Stimulated activated CD4-positive, alpha-beta T cell treated with anti-CD3 and anti-CD28 coated beads, Interleukin-12 subunit alpha, Interleukin-12 subunit beta, amount 100 ng/mL, for 4 hours (primary cell): ENCODE measurements at places on chromosomes 4 and X.
A peak's percentile ranks its signal among the peaks of the same experiment; 100 is the strongest.

GRCh38 chr4:80452768-80453167, 117.2 kb downstream of the CFAP299 start:
- DNase-seq: no peak

DNA sequence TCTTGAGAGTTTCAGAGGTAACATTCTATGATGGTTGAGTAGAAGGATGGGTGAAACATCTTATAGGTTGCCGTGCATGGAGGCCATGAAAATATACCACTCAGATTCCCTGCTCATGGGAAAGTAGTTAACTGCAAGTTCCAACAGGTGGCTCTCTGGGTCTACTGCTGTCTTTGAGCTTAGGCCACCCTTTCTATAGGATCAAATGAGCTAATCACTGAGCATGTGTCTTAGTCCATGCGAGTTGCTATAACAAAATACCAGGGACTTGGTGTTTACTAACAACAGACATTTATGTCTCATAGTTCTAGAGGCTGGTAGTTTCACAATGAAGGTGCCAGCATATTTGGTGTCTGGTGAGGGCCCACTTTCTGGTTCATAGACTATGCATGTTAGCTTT, 144.8 kb upstream of the UNC5C start:
- no peak for DNase-seq

- DNase-seq: no peak
Measured at GRCh38 chrX:153336121-153336894, 2.4 kb downstream of the ZNF275 start.

DNA sequence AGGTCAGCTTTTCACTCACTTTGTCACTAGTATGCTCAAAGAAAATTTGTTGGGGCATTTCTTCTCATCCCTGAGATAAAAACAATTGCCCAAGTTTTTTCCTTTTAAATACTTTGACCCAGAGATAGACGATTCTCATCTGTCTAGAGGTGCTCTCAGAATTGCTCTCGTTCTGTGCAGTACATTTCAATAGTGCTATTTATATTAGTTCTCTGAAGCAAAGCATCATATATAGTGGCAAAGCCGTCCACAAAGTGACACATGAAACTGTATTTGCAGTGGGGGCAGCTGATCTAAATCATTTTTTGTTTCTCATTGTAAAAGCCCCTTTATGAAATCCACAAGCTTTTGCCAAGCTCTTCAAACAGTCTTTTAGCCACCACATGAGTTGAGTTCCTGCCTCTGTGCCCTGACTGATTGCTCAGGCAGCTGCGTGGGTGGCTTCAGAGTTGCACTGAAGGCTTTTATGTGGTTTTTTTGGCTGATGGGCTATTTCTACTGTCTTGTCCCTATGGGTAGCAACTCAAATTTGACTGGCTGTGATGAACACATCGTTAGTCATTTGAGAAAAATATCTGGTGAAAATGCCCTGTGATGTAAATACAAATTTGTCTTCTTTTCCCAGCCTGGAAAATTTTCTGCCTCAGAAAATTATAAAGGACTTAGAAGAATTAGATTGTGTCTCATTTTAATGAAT, 119.1 kb upstream of the OTUD4 start:
- peak; percentile 59 for DNase-seq

- DNase-seq: no peak
Measured at GRCh38 chrX:1546691-1547251, 9.8 kb upstream of the P2RY8 start.

DNA sequence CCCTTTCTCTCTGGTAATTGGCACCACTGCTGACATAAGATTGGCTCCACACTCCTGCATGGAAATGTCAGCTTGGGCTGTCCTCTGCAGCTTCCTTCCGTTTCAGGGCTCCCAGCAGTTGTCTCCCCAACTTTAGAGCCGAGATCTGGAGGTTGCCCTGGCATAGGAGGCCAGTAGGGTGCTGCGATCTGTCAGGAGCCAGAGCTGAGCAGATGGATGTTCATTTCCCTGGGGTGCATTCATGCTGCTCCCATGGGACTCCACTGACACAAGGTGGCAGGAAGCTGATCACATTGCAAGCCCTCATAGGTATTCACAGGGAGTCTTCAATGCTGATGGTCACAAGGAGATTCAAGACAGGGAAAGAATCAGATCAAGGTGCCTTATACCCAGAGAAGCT, 116.6 kb upstream of the RAI2 start:
- DNase-seq: no peak

DNA sequence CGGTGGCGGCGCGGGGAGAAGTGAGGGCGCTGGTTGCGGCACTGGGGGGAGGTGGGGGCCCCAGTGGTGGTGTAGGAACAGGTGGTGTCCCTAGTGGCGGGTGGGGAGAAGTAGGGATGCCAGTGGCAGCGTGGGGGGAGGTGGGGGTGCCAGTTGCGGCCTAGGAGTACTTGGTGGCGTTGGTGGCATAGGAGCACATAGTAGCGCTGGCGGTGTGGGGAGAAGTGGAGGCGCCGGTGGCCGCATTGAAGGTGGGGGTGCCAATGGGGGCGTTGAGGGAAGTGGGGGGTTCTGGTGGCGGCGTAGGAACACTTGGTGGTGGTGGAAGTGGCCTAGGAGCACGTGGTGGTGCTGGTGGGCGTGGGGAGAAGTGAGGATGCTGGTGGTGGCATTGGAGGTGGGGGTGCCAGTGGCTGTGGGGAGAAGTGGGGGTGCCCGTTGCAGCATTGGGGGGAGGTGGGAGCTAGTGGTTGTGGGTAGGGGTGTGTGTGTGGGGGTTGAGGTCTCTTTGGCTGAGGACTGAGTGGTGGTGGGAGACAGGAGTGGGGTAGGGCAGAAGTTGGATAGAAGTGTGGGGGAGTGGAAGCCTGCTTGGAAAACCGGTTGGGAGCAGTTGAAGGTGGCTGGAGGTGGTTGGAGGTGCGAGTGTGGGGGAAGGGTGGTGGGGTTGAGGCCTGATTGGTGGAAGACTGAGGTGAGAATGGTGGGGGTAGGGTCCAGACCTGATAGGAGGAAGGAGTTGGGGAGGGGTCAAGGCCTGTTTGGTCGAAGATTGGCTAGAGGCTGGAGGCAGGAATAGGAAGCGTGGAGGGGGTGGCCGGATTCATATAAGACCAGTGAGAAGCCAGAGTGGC, 1.1 kb downstream of the GCNA start:
- no peak for DNase-seq

DNA sequence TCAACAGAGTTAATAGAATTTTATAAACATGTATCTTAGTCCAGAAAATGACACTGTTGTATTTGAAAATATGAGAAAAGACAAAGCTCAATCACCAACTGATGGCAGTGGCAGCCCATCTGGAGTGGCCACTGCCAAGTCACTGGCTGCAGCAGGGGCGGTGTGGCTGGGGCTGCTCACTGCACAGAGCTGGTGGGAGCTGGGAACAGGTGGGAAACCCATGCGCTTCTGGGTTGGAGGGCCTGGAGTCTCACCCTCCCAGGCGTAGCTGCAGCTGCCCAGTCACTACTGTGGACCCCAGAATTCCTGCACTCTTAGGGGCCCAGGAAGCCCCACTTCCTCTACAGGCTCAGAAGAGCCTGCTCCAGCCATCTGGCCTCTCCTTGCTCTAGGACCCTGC, 251.8 kb upstream of the NDST4 start:
- no peak for DNase-seq

- no peak for DNase-seq
Measured at GRCh38 chr4:125191232-125191631, 123.5 kb upstream of the FAT4 start.

DNA sequence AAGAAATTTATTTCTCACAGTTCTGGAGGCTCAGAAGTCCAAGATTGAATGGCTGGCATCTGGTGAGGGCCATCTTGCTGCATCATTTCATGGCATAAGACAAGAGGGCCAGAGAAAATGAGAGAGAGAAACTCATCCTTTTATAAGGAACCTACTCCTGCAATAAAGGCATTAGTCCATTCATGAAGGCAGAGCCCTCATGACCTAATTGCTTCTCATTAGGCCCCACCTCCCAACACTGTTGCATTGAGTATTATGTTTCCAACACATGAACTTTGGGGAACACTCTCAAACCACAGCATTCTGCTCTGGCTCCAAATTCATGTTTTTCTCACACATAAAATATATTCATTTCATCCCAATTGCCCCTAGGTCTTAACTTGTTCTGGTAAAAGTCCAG, 14.2 kb downstream of the RNF175 start:
- no peak for DNase-seq

DNA sequence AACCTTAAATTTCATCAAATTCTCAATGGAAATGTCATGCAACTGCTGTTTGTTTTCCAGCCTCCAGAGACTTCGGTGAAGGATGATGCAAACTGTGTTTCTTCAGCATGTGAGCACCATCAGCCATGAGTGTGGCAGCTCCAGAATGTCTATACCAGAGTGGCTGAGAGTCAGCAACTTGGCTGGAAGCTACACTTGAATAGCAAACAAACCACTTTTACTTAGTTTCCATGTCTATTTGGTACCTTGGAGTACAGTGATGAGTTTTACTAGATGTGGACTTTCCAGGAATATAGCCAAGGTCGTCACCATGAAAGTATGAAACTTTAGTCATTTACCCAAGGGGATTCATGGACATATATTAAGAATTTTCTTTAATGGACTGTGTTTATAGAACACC, 4.3 kb upstream of the IL21 start:
- DNase-seq: no peak

GRCh38 chr4:54625391-54625790, 32.4 kb upstream of the KIT start:
- DNase-seq: no peak

DNA sequence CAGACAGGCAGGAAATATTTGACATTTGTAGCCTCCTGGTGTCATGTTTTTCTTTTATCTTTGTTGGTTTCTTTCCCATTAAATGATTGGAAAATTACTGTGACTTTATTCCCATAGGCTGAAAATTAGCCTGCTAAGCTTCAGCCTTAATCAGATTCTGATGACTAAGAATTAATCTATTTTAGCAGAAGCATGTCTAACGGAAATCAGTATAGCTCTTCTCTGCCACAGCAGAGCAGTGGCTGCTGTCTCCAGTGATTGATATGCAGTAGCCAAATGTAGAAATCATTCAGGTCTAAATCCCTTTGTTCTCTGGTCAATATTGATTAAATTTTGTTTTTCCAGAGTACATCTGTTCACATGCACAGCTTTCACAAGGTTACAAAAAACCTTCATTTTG, 199.3 kb downstream of the GC start:
- DNase-seq: no peak

GRCh38 chr4:144283526-144283925, 143.0 kb upstream of the GYPA start:
- no peak for DNase-seq

DNA sequence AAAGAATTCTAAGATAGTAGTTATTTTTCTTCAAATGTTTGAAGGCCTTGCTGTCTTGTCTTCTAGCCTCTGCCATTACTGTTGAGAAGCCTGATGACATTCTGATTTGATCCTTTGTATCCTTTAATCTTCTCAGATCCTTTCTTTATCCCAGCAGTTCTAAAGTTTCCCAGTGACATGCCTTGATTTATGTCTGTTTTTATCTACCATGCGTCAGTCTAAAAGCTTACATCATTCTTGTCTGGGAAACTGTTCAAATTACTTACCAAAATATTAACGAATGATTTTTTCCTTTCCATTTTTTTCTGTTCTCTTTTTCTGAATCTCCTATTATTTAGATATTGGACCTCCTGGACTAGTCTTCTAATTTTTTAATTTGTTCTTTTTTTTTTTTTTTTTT, 78.3 kb upstream of the HELT start:
- no peak for DNase-seq

DNA sequence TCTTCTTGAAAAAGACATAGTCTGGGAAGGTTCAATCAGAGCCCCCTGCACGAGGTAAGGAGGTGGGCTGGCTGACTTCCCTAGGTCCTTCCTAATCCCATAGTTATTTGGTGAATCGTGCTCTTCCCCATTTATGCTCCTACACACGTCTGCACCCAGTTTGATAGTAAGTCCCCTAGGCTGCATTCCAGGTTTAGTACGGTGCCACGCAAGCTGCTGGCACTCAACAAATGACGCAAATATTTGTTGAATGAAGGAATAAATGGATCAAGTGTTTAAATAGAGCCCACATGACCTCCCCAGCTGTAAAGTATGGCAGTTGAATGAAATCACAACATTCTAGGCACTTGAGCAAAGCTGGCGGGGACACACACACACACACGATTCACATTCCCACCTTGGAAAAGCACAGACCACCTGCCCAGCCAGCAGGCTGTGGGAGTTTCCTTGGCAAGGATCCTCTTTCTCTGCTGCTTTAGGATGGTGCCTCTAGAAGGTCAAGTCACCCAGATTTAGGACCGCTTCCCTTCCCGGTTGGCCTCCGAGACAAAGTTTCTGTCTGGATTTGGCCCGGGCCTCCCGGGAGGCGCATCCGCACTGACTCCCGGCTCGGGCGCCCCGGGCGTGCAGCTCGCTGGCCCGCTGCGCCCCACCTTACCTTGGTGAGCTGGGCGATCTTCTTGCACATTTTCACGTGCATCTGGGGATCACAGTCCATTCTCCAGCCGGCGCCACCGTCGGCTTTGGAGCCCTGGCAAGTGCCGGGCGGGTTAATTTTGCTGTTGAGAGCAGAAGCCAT, 721 bp downstream of the FAM184B start:
- DNase-seq: no peak

- no peak for DNase-seq
Measured at GRCh38 chr4:10121568-10122208, 5.1 kb upstream of the WDR1 start.

GRCh38 chr4:142558851-142559250, 287.2 kb downstream of the INPP4B start:
- no peak for DNase-seq

DNA sequence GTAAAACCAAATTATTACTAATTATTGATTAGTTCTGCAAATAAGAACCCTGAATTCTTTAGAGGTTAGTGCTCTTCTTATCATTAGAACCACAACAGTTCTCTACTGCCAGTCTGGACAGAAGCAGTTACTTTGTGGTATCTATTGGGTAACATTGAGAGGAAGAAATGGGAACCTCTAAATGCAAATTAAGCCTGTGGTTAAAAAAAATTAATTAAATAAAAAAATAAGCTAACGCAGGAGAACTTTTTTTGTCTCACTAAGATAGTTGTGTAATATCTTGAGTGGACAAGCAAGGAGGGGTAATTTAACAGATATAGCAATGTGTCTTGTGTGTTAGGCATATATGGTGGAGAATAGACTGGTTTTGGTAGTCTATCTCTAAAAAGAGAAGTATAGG, 32.9 kb upstream of the TET2 start:
- no peak for DNase-seq

DNA sequence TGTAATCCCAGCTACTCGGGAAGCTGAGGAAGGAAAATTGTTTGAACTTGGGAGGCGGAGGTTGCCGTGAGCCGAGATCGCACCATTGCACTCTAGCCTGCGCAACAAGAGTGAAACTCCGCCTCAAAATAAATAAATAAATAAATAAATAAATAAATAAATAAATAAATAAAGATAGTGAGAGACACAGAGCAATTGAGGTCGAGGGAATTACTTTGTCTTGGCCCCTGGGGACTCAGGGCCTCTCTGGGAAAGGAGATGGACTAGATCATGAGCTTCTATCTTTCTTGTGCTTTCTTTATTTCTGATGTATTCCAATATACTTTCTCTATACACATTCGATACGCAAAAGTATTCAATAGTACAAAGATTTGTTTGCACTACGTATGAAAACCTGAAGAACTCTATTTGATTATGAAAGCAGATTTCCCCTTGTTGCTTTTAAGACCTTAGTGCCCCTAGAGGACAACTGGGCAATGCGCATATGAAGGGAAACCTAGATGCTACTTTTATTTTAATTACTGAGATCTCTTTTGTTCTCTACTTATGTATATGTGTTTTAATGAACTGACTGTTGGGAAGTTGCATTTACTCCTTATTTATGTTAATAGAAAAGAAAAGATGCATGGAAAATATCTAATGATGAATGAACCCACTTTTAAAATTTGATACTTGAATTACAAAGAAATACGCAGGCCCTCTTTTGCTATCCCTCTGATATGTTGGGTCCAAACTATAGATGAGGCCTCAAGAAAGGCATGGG, 12.8 kb upstream of the ELOVL6 start:
- DNase-seq: no peak
